ENCODE measurements at places on chromosomes 1 and 21.

GRCh38 chr1:155210314-155211104 is 2.0 kb downstream of the MTX1 start:
- DNase-seq, result no peak
- H3K4me3 ChIP-seq, result no peak overlapping the region
- H3K36me3 ChIP-seq, result no peaks in the 10 kb centered on the region

DNA sequence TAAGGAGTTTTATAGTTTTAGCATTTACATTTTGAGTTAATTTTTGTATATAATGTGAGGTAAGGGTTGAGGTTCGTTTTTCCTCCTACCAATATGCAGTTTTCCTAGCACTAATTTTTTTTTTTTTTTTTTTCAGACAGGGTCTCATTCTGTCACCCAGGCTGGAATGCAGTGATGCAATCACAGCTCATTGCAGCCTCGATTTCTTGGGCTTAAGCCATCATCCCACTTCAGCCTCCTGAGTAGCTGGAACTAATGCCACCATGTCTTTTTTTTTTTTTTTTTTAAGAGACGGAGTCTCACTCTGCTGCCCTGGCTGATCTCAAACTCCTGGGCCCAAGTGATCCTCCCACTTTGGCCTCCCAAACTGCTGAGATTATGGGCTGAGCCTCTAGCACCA is 2.5 kb upstream of the UBASH3A start:
- no peaks in the 10 kb centered on the region for H3K36me3 ChIP-seq
- H3K27me3 ChIP-seq, result no peaks in the 10 kb centered on the region
- no peaks in the 10 kb centered on the region for H3K4me1 ChIP-seq
- no peak for DNase-seq
- H3K27ac ChIP-seq, result no peak overlapping the region

- DNase-seq, result no peak
- H3K27me3 ChIP-seq, result no peaks in the 10 kb centered on the region
- peak overlapping the region; percentile 52 for H3K27ac ChIP-seq
Observed at GRCh38 chr1:27004471-27005165, 8.0 kb downstream of the TENT5B start.

- H3K4me1 ChIP-seq, result peaks cover 24% of the 10 kb centered on the region
- no peaks in the 10 kb centered on the region for H3K36me3 ChIP-seq
- H3K27me3 ChIP-seq, result no peaks in the 10 kb centered on the region
- H3K27ac ChIP-seq, result peak overlapping the region; percentile 69
- peak overlapping the region; percentile 70 for H3K4me3 ChIP-seq
Observed at GRCh38 chr1:8217011-8217711, 100.8 kb upstream of the SLC45A1 start.

GRCh38 chr1:115308969-115309368 is 29.1 kb downstream of the NGF start:
- H3K27me3 ChIP-seq, result no peaks in the 10 kb centered on the region
- H3K27ac ChIP-seq, result no peak overlapping the region
- no peak overlapping the region for H3K4me3 ChIP-seq
- DNase-seq, result no peak

GRCh38 chr21:29777160-29777559 is 162.6 kb downstream of the GRIK1 start:
- no peak for DNase-seq
- H3K4me3 ChIP-seq, result no peak overlapping the region
- H3K27me3 ChIP-seq, result no peaks in the 10 kb centered on the region
- H3K27ac ChIP-seq, result no peak overlapping the region
- no peaks in the 10 kb centered on the region for H3K4me1 ChIP-seq
- H3K36me3 ChIP-seq, result no peaks in the 10 kb centered on the region

GRCh38 chr21:21101911-21102310 is 103.7 kb downstream of the NCAM2 start:
- no peak overlapping the region for H3K27ac ChIP-seq
- no peaks in the 10 kb centered on the region for H3K27me3 ChIP-seq
- DNase-seq, result no peak

- DNase-seq, result no peak
- H3K36me3 ChIP-seq, result no peaks in the 10 kb centered on the region
- H3K4me3 ChIP-seq, result no peak overlapping the region
- no peak overlapping the region for H3K27ac ChIP-seq
- H3K27me3 ChIP-seq, result no peaks in the 10 kb centered on the region
- H3K4me1 ChIP-seq, result peaks cover 23% of the 10 kb centered on the region
Observed at GRCh38 chr1:20612221-20612746, 21.0 kb upstream of the PINK1 start.

DNA sequence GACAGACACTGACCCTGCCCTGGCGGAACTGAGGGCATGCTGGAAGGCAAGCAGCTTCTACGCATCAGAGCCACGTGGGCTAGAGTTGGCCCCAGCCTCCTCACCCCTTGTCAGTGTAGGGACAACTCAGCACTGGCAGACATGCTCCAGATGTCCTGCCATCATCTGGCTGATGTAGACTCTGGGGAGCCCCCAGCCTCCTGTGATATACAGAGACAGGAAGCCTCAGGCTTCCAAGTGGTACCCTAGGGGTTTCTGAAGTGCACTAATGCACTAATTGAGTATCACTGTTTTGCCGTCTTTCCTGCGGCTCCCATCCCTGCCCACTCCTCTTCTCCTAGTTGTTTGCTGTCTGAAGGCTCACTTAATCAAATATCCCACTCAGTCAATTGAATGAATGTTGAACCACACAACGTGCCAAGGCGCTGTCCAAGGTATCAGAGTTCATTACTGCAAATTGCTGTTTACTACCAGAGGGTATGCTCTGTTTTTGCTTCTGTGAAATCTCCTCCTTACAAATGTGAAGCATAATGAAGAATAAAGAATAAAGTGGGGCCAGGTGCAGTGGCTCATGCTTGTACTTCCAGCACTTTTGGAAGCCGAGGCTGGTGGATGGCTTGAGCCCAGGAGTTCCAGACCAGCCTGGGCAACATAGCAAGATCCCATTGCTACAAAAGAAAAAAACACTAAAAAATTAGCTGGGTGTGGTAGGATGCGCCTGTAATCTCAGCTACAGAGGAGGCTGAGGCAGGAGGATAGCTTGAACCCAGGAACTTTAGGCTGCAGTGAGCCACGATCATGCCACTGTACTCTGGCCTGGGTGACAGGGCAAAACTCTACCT is 76.4 kb upstream of the ZBTB18 start:
- no peaks in the 10 kb centered on the region for H3K27me3 ChIP-seq
- no peaks in the 10 kb centered on the region for H3K4me1 ChIP-seq
- H3K27ac ChIP-seq, result no peak overlapping the region
- no peaks in the 10 kb centered on the region for H3K36me3 ChIP-seq
- DNase-seq, result no peak
- H3K4me3 ChIP-seq, result no peak overlapping the region

DNA sequence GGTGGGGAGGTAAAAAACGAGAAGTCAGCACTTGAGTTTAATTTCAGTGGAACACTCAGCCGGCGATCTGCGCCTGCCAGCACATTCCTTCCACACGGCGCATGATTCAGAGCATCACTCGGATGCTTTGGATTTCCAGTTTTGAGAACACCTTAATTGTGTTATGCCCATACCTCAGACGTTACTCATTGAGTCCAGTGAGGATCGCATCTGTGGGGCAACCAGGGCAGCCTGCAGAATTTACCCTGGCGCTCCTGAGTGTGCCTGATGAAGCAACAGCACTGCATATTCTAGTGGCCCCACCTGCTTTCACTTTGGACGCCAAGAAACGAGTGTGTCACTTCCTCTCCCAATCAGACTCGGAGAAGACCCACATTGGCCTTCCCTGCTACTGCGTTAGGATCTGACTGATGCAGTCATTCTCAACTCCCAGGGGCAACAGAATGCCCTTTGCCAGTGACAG is 19.9 kb downstream of the FAM89A start:
- no peaks in the 10 kb centered on the region for H3K27me3 ChIP-seq
- H3K4me1 ChIP-seq, result no peaks in the 10 kb centered on the region
- no peak overlapping the region for H3K27ac ChIP-seq

- peak overlapping the region; percentile 51 for H3K4me3 ChIP-seq
- H3K27me3 ChIP-seq, result peaks cover 70% of the 10 kb centered on the region
- H3K4me1 ChIP-seq, result peaks cover 33% of the 10 kb centered on the region
- no peaks in the 10 kb centered on the region for H3K36me3 ChIP-seq
- DNase-seq, result no peak
Observed at GRCh38 chr1:90717356-90717664, 208 bp upstream of the BARHL2 start.

GRCh38 chr1:29383746-29384371 is 147.5 kb downstream of the PTPRU start:
- H3K27ac ChIP-seq, result no peak overlapping the region
- no peaks in the 10 kb centered on the region for H3K27me3 ChIP-seq
- no peaks in the 10 kb centered on the region for H3K4me1 ChIP-seq
- no peaks in the 10 kb centered on the region for H3K36me3 ChIP-seq

GRCh38 chr1:67020304-67020703 is 33.6 kb downstream of the SLC35D1 start:
- no peaks in the 10 kb centered on the region for H3K27me3 ChIP-seq
- peak overlapping the region; percentile 6 for H3K4me3 ChIP-seq
- no peaks in the 10 kb centered on the region for H3K36me3 ChIP-seq
- no peak for DNase-seq

GRCh38 chr1:237104096-237104495 is 62.1 kb downstream of the RYR2 start:
- peaks cover 7% of the 10 kb centered on the region for H3K36me3 ChIP-seq
- no peak for DNase-seq
- H3K4me1 ChIP-seq, result no peaks in the 10 kb centered on the region

GRCh38 chr1:224641030-224641429 is 24.9 kb downstream of the CNIH3 start:
- H3K27me3 ChIP-seq, result no peaks in the 10 kb centered on the region
- no peak for DNase-seq
- no peak overlapping the region for H3K27ac ChIP-seq
- no peaks in the 10 kb centered on the region for H3K36me3 ChIP-seq
- no peaks in the 10 kb centered on the region for H3K4me1 ChIP-seq

GRCh38 chr21:25929856-25930520 is 195.2 kb downstream of the GABPA start:
- H3K27me3 ChIP-seq, result no peaks in the 10 kb centered on the region
- DNase-seq, result no peak
- H3K36me3 ChIP-seq, result no peaks in the 10 kb centered on the region

DNA sequence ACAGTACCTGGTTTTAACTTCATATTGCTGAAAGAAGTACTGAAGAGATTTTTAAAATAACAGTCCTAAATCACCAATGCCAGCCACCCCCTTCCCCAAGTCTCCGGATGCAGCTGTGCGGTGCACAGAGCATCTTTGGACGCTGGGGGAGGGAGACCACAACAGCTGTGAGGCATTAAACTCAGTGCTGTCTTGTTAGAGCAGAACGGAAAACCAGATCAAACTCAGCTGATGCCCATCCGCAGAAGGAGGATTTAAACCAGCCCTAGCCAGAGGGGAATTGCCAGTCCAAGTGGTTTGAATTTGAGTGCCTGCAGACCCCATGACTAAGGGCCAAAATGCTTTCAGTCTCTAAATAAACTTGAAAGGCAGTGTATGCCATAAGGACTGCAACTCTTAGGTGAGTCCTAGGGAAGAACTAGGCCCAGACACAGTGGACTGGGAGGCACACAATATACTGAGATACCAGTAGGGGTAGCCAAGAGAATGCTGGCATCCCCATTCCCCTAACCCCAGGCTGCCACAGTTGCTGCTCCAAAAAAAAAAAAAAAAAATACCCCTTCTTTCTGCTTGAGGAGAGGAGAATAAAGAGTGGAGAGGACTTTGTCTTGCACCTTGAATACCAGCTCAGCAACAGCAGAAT is 576.2 kb downstream of the NEGR1 start:
- no peaks in the 10 kb centered on the region for H3K4me1 ChIP-seq
- no peaks in the 10 kb centered on the region for H3K27me3 ChIP-seq
- no peak overlapping the region for H3K27ac ChIP-seq
- no peak for DNase-seq
- H3K36me3 ChIP-seq, result no peaks in the 10 kb centered on the region

DNA sequence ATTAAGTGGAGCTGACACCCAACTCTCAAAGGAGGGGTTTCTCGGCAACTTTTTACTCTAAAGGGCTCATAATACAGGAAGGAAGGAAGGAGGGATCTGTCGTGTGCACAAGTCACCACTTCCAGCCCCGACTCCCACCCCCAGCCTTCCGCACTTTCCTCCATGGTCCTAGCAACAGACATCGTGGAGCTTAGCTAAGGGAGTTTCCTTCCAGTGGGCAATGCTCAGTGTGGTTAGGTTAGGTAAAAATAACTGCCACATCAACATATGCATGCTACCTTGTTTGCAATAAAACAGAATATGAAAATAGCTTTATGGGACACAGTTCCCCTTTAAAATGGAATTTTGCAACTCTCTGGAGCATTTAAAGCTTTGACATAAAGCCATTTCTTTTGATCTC is 35.2 kb downstream of the KANK4 start:
- no peak for DNase-seq
- no peaks in the 10 kb centered on the region for H3K36me3 ChIP-seq
- no peak overlapping the region for H3K27ac ChIP-seq
- no peaks in the 10 kb centered on the region for H3K4me1 ChIP-seq
- no peaks in the 10 kb centered on the region for H3K27me3 ChIP-seq
- H3K4me3 ChIP-seq, result no peak overlapping the region

- no peaks in the 10 kb centered on the region for H3K27me3 ChIP-seq
- H3K4me1 ChIP-seq, result no peaks in the 10 kb centered on the region
- no peaks in the 10 kb centered on the region for H3K36me3 ChIP-seq
- no peak overlapping the region for H3K27ac ChIP-seq
Observed at GRCh38 chr1:173241528-173242347, 34.6 kb upstream of the TNFSF4 start.

GRCh38 chr1:113991467-113991997 is 12.3 kb downstream of the OLFML3 start:
- H3K4me3 ChIP-seq, result no peak overlapping the region
- no peaks in the 10 kb centered on the region for H3K4me1 ChIP-seq
- no peak overlapping the region for H3K27ac ChIP-seq
- no peaks in the 10 kb centered on the region for H3K36me3 ChIP-seq
- no peaks in the 10 kb centered on the region for H3K27me3 ChIP-seq
- DNase-seq, result no peak

- no peak for DNase-seq
- H3K36me3 ChIP-seq, result peaks cover 20% of the 10 kb centered on the region
- no peaks in the 10 kb centered on the region for H3K27me3 ChIP-seq
- H3K27ac ChIP-seq, result no peak overlapping the region
- H3K4me3 ChIP-seq, result no peak overlapping the region
- peaks cover 11% of the 10 kb centered on the region for H3K4me1 ChIP-seq
Observed at GRCh38 chr1:64986903-64987871, 20.8 kb upstream of the JAK1 start.

GRCh38 chr21:25328736-25329135 is 278.5 kb downstream of the MRPL39 start:
- no peaks in the 10 kb centered on the region for H3K4me1 ChIP-seq
- DNase-seq, result no peak
- H3K27ac ChIP-seq, result no peak overlapping the region
- no peaks in the 10 kb centered on the region for H3K27me3 ChIP-seq
- no peaks in the 10 kb centered on the region for H3K36me3 ChIP-seq

- no peaks in the 10 kb centered on the region for H3K4me1 ChIP-seq
- H3K36me3 ChIP-seq, result no peaks in the 10 kb centered on the region
- no peak for DNase-seq
- H3K4me3 ChIP-seq, result no peak overlapping the region
- H3K27me3 ChIP-seq, result no peaks in the 10 kb centered on the region
Observed at GRCh38 chr1:175270361-175270760, 77.8 kb upstream of the KIAA0040 start.

Measured in thoracic aorta (tissue), 2 donors.